Activated T-cell treated with anti-CD3 and anti-CD28 coated beads, Interleukin-2, amount 50 U/mL, for 72 hours (primary cell): ENCODE measurements at places on chromosomes 1 and 21. TPM values are rescaled to one million over a fixed set of nuclear protein-coding genes. Genes with fewer than 3 reads are reported as not detected.

- DNase-seq, result no peak
Observed at GRCh38 chr1:210647406-210648333, 319.0 kb downstream of the HHAT start.

GRCh38 chr1:153670859-153671627, at the start of gene ILF2:
ILF2 (minus strand) TSS chr1:153670993; CDS start chr1:153670922, 71 bp downstream.
- DNase-seq, result peak; percentile 97

DNA sequence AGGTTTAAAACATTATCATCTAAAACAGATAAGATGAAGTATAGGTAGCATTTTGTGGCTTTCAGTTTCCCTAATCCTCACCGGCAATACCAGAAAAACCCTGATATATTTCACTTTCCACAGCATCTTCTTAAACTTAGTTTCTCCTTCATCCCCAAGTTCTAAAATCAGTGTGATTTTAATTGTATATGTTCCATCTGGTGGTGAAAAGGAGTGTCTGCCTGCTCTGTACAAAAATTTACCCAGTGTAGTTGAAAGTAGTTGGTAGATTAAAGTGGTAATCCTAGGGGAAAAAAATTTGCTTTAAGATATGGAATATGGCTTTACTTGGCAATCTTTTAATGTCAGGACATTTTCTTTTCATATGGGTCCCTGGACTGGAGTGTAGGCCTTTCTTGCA, 74.3 kb downstream of the CEP350 start:
- no peak for DNase-seq

DNA sequence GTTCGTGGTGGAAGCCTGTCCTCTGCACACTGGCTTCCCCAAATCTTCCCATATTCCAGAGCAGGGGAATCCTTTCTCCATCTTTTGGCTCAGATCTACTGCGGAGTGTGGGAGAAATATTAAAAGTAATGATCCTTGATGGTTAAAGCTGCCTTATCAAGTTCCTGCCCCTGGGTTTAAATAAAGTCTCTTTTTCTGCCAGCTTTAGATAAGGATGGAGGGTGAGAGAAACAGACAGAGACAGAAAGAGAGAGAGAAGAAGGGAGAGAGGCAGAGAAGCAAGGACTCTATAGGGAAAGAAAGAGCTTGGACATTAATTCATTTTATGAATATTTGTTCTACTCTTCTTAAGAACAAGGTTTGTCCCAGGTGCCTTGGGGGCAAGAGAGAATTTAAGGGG, 98.0 kb downstream of the KCNJ15 start:
- DNase-seq, result no peak

CHML gene
- 7.0 TPM for total RNA-seq
